Left renal cortex interstitium (tissue), 4 donors: ENCODE measurements at places on chromosomes 7 and 10. TPM values are rescaled to one million over a fixed set of nuclear protein-coding genes. Genes with fewer than 3 reads are reported as not detected.
A peak's percentile ranks its signal among the peaks of the same experiment; 100 is the strongest.

Gene ASB13
- polyA plus RNA-seq: 23.8 TPM

Gene BNIP3
- polyA plus RNA-seq: 78.5 TPM

Gene PDLIM1
- 76.2 TPM for polyA plus RNA-seq

Gene TES
- polyA plus RNA-seq: 85.5 TPM

Gene KIAA1217
- 95.8 TPM for polyA plus RNA-seq

Gene GHRHR
- polyA plus RNA-seq: not detected

Gene HOXA7
- 33.9 TPM for polyA plus RNA-seq

Gene SLC13A4
- polyA plus RNA-seq: 0.71 TPM

Gene FAM25A
- polyA plus RNA-seq: not detected

Gene MLXIPL
- 3.0 TPM for polyA plus RNA-seq

DNA sequence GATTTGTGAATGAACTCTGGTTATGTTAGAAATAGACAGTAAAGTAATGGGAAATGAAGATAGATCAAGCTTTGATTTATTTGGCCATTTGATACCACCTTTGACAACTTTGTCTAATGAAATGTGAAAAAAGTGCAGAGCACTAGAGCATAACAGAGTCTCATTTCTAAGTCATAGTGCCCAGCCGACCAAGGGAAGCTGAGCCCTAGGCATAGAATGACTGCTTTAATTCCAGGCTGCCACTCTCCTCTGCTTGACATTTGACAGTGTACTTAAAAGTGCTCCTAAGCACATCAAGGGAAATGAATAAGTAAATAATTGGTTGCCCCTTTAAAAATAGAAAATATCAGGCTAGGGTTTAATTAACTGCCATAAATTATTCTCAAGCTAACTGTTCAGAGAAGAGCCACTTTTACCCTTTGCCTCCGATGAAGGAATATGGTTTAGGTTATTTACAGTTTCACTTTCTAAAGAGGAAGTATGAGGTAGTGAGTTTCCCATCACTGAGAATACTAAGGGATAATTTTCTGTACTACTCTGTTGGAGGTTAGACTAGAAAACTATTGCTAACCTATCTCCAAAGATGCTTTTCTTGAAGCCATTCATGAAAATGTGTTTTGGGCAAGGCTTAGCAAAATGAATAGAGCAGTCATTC, 591.6 kb downstream of the REEP3 start:
- no peak for DNase-seq

DNA sequence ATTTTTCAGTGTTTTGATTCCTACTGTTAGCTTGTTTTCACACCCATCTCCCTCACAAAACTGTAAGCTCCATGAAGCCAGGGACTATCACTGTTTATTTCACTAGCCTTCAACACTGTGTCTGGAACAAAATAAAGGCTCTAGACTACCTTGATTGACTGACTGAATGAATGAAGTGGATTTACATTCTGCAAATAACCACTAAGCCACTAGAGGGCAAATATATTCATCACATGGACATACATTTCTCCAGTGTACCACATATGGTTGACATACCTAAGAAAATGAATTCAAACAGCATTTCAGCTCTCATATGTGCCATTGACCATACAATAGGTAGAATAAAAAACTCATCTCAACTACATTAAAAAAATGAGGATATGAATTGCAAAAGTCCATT, 185.9 kb downstream of the RAB11FIP2 start:
- no peak for DNase-seq

- no peak for DNase-seq
Measured at GRCh38 chr10:33733058-33733457, 398.6 kb upstream of the NRP1 start.

DNA sequence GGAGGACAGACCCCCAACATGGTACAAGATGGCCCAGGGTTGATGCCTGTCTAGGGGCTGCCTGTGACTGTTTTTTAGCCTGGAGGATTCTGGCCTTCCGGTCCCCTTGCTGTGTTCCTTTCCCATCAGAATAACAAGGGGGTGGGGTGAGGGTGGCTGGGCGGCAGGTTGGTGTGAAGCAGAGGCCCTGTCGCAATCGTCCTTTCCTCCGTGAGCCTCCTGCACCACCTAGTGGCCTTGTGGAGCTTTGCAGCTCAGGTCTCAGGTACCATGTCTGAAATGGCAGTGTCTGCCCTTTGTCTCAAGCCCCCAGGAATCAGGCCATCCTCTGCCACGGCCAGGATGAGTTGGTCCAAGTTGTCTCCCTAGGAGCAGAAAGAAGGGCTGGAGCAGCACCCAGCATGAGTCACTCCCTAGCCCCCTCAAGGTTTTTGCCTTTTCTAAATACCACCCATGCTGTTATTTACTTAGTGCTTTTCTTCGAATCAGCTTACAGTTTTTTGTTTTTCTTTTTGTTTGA, 24.2 kb downstream of the TACR2 start:
- peak; percentile 75 for DNase-seq

GRCh38 chr7:41967156-41967555, 264.3 kb upstream of the INHBA start:
- no peak for DNase-seq

DNA sequence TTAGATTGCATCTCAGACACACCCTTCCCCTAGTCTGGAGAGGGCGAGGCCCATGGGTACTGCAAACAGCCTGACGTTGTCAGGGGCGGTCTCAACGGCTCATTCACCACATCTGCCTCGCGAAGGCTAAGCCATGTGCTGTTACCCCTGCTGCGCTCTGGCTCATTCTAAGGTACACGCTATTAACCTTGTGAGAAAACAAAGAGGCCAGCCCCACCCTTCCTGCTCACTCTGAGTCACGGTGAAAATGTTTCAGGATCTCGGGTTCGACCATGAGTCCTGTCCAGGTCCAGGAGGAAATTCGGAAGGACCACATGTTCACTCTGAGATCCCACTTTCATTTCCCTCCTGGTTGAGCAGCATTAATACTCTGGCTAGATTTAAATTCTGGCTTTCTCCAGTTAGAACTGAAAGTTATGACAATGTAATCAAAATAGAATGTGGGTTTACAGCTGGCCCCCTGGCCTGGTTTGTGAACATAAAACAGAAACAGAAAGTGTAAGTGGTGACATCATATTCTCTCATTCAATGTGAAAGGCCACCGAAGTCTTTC, 55.2 kb downstream of the EGFR start:
- DNase-seq: no peak

DNA sequence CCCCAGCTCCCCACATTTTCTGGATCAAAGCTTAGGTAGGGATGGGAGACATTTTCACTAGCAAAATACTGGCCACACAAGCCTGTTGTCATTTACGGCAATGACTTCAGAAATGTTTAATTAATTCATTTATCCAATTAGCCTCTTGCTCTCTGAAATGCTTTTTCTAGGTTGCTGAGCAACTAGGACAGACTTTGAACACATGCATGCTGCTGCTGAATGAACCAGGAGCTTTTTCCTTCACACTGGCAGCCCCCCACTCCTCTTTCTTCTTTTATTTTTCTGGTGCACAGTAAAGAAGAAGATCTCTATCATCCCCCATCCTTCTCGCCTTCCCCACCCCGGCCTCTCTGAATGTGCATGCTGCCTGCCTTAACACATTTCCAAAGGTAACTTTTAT, 22.5 kb downstream of the SORCS3 start:
- no peak for DNase-seq

- no peak for DNase-seq
Measured at GRCh38 chr10:58511765-58512490, 744 bp upstream of the BICC1 start.

- no peak for DNase-seq
Measured at GRCh38 chr10:89163265-89163995, 43.7 kb downstream of the CH25H start.

GRCh38 chr10:122487174-122487765, 25.9 kb downstream of the HTRA1 start:
- no peak for DNase-seq

DNA sequence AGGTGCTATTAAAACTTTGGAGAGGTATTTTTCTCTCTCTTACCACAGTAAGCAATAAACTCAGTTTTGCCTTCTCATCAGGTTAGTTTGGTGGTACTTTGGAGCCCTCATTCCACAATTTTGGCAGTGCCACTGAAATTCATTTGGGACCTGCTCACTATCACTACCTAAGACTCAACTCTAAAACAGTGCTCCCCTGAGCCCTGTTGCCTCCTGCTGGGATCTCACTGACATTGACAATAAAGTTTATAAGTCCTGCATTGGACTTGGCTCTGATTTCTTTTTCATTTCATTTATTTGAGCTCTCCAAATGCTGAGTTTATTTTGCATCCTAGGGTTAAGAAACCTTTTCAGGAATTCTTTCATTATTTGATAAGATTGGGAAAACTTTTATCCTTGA, 130.8 kb upstream of the HPS1 start:
- no peak for DNase-seq

DNA sequence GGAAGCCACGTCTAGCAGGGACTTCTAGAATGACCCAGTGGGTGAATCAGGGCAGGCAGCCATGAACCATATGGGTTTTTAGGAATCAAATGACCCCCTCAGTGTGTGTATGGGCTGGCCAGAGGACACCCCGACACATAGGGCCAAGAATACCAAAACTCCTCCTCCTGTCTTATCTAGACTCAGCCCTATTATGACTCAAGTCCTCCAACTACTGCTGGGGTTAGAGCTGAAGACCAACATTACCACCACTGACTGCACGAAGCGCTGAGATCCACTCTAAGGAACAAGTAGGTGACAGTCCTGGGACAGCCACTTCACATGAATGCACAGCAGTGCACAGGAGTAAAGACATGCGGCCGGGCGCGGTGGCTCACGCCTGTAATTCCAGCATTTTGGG, 11.5 kb upstream of the SVOPL start:
- no peak for DNase-seq

GRCh38 chr10:96840841-96841518, 8.9 kb downstream of the LCOR start:
- DNase-seq: no peak

DNA sequence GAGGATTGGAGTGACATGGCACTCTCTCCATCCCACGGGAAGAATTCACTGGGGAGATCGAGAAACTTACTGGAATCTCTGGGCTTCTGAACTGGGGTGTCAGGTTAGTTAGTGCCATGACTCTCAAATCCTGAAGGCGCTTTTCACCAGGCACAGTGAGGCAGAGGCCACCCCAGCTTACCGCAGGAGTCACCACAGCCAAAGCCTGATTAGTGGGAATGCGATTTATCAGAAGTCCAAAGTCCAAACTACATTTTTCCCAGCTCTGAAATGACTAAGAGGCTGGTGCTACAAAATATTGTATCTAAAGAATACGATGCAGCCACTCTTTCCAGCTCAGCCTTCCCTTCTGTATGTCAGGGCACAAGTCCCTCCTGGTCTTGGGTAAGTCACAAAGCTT, 334.8 kb upstream of the SHH start:
- DNase-seq: no peak

- no peak for DNase-seq
Measured at GRCh38 chr7:114930829-114931655, 9.1 kb downstream of the MDFIC start.

DNA sequence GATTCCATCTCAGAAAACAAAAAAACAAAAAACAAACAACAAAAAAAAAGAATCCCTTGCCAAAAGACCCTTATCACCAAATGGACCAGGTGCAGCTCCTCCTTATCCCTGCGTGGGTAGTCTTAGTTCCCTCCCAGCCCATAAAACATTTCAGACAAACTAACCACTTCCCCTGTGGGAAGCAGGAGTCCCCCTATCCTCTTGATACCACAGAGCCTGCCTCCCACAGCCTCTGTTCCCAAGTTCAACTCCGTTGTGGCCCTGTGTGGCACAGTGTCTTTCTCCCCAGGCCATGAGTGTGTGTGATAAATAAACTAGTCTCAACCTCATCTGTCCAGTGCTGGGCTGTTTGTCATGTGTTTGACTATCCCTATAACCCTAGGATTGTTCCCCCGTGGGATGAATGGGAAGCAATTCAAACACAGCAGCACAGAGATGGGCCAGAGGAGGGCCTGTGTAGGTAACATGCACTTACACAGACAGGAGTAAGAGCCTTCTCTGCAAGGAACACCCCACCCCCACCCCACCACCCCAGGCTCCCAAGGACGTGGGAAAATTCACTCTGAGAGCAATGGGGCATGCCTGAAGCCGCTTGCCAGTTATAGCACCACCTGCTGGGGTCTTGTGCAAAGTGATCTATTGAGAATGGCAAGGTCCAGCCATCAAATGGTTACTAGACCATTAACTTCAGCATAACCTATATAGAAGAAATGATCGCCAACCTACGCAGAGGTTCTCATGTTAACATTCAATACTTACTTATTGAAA, 147.1 kb upstream of the GHITM start:
- DNase-seq: no peak

GRCh38 chr7:42628054-42628453, 283.8 kb downstream of the C7orf25 start:
- DNase-seq: no peak

DNA sequence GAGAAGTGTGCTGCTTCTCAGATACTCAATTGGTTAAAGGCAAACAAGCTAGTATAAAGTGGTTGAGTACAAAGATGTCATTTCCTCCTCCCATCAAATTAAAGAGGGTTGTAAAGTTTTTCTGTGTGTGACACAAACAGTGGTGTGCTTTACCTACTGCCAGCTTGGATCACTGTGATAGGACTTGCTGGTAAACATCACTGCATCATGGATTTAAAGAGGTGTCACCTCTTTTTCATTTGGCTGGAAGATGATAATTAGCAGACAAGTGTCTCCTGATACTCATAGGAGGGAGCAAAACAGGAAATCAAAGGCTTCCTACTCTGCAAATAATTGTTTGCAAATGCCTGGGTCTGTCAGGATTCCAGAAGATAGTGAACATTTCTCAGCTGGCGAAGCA, 200.5 kb downstream of the MDFIC start:
- no peak for DNase-seq

DNA sequence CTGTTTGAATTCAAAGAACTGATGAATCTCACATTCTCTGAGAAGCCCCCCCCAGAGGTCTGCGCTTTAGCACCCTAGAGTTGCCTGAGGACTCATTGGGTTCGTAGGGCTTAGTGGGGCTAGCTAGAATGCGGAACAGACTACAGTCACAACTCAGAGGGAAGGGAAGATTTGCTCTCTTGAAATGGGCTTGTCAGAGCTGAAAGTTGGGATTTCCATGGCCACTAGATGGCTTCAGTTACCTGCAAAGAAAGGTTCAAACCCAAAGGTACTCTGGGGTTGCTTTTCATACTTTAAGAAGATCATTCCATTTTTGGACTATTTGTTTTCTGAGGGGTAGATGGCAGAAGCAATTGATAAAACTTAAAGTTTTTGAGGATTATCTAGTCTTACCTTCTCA, 205.0 kb downstream of the BBS9 start:
- DNase-seq: no peak

DNA sequence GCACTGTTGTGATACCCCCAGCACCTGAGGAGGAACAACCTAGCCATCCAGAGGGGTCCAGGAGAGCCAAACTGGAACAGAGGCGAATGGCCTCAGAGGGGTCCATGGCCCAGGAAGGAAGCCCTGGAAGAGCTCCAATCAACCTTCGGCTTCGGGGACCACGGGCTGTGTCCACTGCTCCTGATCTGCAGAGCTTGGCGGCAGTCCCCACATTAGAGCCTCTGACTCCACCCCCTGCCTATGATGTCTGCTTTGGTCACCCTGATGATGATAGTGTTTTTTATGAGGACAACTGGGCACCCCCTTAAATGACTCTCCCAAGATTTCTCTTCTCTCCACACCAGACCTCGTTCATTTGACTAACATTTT, 1.6 kb upstream of the CASP2 start:
- no peak for DNase-seq
